Muscle of back (tissue), 13 donors: ENCODE measurements at places on chromosomes 3 and 15.

GRCh38 chr3:32432045-32432710 is 40.5 kb downstream of the CMTM7 start:
- DNase-seq: no peak

DNA sequence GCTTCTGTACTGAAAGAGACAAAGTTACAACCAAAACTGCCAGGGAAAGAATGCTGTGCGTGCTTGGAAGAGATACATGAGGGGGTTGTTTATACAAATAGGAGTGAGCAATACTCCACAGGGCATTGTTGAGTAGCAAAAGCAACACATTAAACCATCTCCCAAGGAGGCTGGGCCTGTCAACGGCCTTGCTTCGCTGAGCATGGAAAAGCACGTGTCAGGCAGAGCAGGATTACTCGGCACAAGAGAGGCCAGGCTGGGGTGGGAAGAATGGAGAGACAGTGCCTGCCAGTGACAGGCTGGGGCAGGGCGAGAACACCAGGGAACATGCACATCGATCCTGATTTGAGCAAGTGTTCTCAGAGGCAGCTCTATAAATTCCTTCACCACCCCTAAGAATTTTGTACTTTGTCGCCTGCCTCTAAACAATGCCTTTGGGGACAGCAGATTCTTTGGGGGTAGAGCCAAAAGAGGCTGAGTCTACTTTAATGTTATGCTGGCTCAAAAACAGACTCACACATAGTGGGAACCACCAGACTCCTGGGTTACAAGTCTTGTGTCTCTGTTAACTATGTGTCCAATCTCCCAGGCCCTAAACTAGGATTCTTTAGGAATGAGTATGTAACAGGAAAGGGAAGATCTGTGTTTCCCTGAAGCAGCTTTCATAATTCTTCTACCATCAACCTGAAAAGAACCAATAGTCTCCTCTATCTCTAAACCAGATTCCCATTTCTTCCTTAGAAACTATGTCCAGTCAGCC is 67.2 kb downstream of the LIPC start:
- no peak for DNase-seq

- no peak for DNase-seq
These were observed 591.2 kb downstream of the ZBBX start for GRCh38 chr3:166788936-166789335.

- peak; percentile 37 for DNase-seq
These were observed 36.8 kb upstream of the KIF23 start for GRCh38 chr15:69377216-69377970.

DNA sequence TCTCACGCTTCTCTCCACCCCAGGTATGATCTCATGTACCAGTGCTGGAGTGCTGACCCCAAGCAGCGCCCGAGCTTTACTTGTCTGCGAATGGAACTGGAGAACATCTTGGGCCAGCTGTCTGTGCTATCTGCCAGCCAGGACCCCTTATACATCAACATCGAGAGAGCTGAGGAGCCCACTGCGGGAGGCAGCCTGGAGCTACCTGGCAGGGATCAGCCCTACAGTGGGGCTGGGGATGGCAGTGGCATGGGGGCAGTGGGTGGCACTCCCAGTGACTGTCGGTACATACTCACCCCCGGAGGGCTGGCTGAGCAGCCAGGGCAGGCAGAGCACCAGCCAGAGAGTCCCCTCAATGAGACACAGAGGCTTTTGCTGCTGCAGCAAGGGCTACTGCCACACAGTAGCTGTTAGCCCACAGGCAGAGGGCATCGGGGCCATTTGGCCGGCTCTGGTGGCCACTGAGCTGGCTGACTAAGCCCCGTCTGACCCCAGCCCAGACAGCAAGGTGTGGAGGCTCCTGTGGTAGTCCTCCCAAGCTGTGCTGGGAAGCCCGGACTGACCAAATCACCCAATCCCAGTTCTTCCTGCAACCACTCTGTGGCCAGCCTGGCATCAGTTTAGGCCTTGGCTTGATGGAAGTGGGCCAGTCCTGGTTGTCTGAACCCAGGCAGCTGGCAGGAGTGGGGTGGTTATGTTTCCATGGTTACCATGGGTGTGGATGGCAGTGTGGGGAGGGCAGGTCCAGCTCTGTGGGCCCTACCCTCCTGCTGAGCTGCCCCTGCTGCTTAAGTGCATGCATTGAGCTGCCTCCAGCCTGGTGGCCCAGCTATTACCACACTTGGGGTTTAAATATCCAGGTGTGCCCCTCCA is 19.1 kb downstream of the TYRO3 start:
- no peak for DNase-seq

- peak; percentile 87 for DNase-seq
These were observed 599.4 kb downstream of the UNC13C start for GRCh38 chr15:54577476-54578250.
